ENCODE measurements at places on chromosomes 12 and 14.
A peak's percentile ranks its signal among the peaks of the same experiment; 100 is the strongest.

DNA sequence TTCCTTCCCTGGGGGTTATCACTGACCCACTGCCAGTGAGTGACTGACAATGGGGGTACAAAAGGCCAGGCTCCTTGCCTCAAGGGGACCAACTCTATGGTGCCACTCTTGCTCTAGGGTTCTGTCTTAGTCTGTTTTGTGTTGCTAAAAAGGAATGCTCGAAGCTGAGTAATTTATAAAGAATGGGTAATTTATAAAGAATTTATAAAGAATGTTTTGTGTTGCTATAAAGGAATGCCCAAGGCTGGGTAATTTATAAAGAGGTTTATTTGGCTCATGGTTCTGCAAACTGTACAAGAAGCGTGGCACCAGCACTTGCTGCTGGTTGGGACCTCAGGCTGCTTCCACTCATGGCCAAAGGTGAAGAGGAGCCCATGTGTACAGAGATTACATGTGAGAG lies 15.8 kb upstream of the RASSF8 start:
- DNase-seq = no peak

DNA sequence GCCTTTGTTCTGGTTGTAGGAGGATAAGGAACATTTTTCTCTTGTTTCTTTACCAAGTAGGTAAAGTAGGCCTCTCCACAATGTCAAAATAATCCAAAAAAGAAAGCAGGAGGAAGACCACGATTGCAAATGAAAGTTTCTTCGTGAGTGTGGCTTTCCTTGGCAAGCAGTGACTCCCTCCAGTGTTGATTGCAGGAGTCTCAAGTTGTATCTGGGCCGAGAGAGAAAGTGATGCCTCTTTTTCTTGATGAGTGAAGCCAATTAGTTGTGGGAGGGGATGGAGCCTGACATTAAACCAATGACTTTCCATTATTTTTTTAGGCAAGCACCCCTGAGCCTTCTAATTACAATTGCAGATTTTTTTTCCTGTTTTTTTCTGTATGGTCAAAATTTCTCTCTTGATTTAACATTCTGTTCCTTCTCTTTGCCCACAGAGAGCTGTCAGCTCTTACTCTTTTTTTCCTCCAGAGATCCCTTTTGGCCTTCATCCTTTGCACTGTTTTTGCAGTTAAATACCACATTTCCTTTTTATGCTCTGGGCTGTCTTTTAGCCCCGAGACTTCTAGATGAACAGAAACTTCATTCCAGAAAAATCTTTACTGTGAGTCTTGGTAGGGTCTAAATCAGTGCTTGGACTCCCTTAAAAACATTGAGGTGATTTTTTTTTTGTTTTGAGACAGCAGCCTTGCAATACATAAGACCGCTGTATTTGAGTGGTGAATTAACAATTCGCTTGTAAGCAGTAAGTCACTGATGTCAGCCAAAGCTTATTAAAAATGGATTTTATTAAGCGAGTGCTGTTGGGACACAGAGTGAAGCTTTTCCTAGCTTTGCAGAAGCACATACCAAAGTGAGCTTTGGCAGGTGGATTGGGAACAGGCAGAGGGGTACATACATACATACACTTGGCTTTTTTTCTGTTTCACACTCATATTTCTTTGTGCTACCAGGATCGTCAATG lies 15.8 kb downstream of the FBXW8 start:
- no peak for DNase-seq

GRCh38 chr12:108266131-108266530 lies 73.0 kb downstream of the CMKLR1 start:
- no peak for DNase-seq

GRCh38 chr12:19198272-19198671 lies 68.7 kb downstream of the PLEKHA5 start:
- DNase-seq = no peak

DNA sequence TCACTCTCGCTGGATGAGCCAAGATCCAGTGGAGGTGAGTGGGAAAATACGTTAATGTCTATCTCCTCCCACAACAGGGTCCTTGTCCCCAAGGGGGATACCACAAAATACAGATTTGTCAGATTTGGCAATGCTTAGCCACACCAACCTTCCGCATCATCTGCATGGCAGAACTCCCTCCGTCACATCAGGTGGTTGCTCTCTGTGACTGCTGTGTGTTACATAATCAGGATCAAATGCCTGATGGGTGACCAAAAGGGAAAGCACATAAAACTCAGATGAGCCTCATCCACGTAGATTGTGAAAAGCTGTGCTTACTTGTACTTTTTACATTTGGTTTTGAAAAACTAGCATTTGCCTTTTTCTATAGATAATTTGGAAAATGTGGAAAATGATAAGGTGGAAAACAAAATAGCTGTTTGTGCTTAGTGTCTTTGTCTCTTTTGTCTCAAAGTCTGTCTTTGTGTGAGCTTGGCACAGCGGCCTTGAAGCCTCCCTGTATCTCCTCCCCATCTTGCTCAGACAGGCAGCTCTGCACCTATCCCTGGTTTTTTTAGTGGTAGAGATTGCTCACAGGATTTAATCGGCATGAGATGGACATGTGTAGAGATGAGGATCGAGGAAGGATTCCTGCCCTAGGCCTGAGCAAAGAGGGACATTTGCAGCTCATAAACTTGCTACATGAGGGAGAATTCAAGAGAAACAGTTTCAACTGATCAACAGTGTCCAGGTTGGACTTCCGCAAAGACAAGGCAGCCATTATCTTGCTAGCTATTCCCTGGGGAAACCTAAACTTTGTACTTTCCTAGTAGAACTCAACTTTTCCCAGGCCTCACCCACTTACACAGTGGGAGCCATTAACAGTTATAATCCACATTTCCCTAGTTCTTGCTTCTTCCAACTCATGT lies 3.6 kb upstream of the FGF6 start:
- DNase-seq = no peak

GRCh38 chr14:86780876-86781510 lies 1212.0 kb downstream of the GALC start:
- no peak for DNase-seq

- DNase-seq = no peak
Observed at GRCh38 chr12:16531621-16532020, 74.3 kb downstream of the LMO3 start.

- DNase-seq = no peak
Observed at GRCh38 chr14:38752750-38753149, 350.3 kb downstream of the SEC23A start.

- DNase-seq = peak; percentile 84
Observed at GRCh38 chr14:21024585-21025370, at the start of gene NDRG2. TSS of gene NDRG2 (minus strand) at chr14:21025061. CDS start at chr14:21023315, 1,746 bp downstream.

DNA sequence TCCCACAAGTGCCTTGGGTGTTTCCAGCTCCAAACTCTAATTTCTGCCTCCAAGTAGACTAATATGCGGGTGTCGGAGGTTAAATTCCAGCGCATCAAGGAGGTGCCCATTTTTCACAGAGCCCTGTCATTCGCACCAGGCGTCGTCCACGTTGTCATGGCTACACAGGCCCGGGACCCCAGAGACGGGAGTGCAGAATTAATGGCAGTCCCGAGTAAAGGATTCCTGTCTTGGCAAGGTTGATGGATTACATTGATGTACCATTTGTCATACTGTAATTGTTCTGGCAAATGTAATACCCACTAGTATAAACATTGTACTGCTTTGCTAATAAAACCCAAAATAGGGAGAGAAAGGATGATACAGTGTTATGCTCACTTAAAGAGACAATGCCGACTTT lies 222.9 kb upstream of the MYL2 start:
- DNase-seq = no peak

DNA sequence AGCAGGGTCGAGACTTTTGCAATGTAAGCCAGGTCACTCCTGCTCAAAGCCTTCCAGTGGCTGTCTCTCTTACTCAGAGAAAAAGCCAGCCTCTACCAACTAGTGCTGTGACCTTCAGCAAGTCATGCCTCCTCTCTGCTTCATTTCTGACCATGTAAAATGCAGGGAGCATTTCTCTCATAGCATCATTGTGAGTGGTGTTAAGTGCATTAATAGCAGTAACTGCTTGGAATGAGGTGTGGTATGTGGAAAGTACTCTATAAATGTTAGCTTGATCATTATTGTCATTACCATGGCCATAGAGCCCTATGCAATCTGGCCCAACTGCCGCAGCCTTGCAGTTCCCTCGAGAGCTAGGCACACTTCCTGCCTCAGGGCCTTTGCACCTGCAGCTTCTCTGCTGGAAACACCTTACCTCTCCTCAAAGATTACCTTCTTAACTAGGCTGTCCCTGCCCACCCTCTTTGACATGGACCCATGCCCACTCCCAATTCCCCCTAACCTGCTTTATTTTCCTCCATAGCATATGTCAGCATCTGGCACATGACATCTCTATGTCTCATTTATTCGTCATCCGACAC lies 10.9 kb downstream of the PLEKHD1 start:
- DNase-seq = no peak

DNA sequence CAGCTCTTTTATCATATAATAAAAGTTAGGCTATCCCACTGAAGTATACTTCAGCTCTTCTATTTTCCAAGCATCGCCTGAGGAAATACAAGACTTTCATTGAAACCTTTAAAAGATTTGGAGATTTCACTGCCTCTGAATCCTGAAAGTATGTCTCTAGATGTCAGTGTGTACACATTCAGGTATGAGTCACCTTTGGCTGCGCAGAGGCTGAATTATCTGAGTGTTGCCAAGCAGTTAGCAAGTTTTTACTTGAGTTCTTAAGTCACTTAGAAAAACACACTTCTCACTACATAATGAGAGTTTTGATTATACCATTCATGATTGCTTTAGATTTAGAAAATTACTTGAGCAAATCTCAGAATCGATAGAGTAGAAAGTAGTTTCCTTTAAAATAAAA lies 210.3 kb downstream of the TMTC2 start:
- DNase-seq = no peak

DNA sequence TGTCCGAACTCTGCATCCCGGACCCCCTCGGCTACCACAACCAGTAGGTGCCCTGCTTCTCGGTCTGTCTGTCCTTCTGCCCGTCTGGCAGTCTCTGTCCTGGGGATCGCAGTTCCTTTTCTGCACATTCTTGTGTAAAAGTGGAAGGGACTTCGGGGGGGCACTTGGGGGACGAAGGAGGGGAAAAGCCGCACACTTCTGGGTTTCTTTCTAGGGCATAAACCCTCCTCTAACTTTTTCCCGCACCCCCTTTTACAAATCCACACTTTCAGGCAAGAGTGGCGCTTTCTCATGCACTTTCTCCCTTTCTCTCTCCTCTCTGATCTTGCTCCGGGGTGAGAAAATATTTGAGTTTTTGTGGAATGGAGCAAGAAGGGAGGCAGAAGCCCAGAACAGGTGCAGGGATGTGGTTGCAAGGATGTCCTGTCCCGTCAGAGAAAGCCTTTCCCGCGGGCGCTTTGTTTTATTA lies 506 bp downstream of the ESRRB start:
- no peak for DNase-seq

DNA sequence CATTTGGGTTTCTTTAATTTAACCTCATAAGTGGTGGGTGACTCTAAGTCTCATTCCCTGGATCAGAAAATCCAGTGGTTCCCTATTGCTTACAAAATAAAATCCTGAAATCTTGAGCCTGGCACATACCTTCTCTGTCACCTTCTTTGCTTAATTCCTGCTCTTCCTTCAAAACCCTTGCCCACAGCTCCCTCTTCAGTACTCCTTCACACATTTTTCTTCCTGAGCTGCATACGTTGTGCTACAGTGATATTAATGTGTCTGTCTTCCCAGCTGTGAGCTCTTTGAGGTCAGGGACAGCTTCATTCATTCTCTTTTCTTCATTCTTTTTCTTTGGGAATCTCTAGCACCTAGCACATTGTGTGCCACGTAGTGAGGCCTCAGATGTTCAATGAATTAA lies 9.5 kb downstream of the TSPAN11 start:
- DNase-seq = no peak

DNA sequence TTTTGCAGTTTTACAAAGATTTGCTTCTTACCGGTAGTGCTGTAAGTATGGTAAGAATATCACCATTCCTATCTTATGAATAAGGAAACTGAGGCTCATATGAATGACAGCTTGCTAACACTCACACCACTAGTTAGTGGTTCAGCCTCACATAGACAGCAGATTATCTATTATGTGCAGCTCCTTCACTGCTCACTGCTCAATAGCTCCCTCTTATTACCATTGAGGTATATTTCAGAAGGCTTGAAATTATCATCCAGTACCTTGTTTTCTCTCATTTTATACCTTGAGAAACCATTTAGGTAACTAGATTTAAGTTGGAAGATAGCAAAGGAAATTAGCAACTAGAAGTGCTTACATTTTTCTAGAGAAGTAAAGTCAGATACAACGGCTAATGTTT lies 15.5 kb downstream of the RIC8B start:
- DNase-seq = no peak

- no peak for DNase-seq
Observed at GRCh38 chr12:109885616-109886015, 5.3 kb upstream of the GLTP start.

DNA sequence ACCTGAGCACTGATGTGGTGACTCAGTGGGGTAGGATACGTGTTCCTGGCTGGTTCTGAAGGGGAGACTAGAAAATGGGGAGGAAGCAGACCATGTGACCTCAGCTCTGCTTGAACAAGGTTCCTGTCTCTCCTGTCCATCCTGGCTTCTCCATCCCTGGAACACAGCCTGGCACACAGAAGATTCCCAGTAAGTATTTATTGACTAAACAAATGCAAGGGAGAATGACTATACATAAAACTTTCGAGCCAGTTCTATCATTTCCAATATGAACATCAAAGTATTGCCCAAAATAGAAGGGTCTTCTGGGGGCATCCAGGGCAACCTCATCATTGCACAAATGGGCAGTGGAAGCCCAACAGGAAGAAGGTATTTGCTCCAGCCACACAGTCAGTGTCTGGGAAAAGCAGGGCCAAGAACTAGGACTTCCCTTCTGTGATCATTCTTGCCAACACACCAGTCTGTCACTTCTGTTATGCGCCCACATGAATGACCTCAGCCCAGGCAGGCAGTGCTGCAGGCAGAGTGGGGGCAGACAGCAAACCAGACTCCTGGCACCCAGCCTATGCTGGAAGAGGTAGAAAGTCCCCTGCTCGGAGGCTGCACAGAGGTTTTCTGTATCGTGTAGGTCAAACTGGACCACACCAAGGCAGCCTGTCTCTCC lies 5.6 kb upstream of the SERPINA9 start:
- DNase-seq = no peak

GRCh38 chr12:52794479-52795331 lies 1.2 kb downstream of the KRT3 start:
- no peak for DNase-seq

DNA sequence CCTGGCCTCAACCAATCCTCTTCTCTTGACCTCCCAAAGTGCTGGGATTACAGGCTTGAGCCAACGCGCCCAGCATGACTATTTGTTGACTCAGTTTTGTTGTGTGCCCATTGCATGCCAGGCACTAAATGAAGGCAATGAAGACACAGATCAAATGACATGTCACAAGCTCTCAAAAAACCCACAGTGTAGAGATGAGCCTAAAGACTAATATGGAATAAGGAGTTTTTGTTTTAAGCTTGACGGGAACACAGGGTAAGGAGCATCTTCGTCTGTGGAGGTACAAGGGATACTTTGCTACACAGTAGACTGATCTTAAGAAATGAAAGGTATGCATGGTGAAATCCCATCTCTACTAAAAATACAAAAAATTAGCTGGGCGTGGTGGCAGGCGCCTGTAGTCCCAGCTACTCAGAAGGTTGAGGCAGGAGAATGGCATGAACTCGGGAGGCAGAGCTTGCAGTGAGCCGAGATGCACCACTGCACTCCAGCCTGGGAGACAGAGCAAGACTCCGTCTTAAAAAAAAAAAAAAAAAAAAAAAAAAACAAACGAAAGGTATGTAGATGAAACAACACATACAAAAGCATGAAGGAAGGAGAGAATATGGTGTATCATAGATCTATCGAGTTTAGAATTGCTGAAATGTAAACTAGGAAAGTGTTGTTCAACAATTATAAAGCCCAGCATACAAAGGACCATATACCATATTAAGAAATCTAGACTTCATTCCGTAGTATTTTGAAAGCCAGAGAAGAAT lies 122.1 kb upstream of the PTPRB start:
- no peak for DNase-seq

- DNase-seq = no peak
Observed at GRCh38 chr12:113762155-113762881, 203.8 kb downstream of the RBM19 start.

Measured in HuH-7 (cell line).